GM12891 (cell line): ENCODE measurements at places on chromosomes 4 and X.
A peak's percentile ranks its signal among the peaks of the same experiment; 100 is the strongest.

- peak; percentile 1 for DNase-seq
These were observed 682.2 kb upstream of the AMOT start for GRCh38 chrX:113522814-113523213.

- DNase-seq = no peak
These were observed 104.4 kb downstream of the HHIP start for GRCh38 chr4:144750348-144750747.

DNA sequence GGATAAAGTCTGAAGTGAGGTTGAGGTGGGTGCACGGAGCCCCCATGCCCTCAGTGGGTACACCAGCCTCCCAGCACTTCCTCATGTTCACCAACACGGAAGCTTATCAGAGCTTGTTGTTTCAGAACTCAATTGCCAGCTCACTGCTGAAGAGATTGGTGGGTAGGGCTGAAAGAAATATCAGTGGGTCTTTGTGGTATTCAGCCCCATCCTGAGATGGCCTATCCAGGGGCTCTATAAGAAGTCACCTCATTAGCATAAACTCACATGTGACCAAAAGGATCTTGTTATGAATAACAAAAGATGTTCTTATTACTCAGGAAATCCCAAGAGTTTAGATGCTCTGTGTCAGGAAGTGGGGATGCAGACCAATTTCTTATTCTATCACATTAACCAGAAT is 177.3 kb downstream of the ARHGAP10 start:
- DNase-seq = no peak

GRCh38 chr4:5785806-5786680 is 75.0 kb downstream of the EVC start:
- no peak for DNase-seq

GRCh38 chr4:163544407-163545038 is 50.0 kb downstream of the TMA16 start:
- peak; percentile 34 for DNase-seq

- DNase-seq = no peak
These were observed 3.6 kb downstream of the ZXDB start for GRCh38 chrX:57595381-57595811.

DNA sequence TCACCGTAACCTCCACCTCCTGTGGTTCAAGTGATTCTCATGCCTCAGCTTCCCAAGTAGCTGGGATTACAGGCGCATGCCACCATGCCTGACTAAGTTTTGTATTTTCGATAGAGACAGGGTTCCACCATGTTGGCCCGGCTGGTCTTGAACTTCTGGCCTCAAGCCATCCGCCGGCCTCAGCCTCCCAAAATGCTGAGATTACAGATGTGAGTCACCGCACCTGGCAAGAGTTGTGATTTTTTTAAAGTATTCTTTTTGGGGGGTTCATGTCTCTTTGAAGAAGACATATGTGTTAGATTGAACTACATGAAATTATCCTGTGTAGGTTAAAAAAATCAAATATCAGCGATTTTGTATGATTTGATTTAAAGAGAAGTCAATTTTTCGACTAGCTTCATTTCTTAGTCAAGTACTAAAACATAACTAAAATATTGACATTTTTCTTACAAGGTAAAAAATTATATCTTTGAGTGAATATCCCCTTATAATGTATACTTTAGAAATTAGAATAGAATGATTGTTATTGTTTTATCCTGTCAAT is 60.3 kb upstream of the ANTXR2 start:
- no peak for DNase-seq

DNA sequence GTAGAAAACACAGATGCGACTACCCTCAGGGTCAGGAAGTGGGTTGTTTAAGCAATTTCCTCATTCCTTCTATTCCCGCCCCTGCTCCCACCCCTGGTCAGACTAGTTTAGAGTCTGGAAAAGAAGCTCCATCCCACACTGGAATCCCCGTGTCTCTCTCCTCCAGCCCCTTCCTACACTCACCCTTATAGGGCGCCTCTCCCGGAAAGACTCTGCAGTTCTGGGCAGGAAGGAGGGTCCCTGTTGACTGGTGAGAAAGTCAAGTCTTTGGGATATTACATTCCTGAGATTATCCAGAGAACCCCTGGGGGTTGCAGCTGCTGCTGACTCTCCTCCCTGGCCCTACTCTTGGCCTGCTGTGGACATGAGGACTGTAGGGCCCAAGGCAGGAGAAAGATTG is 11.9 kb downstream of the STARD8 start:
- no peak for DNase-seq

- DNase-seq = no peak
These were observed 56.4 kb downstream of the MAML3 start for GRCh38 chr4:140097572-140097971.
